Hypothalamus (tissue), 51 donors: ENCODE measurements at places on chromosomes 5 and 9.
A peak's percentile ranks its signal among the peaks of the same experiment; 100 is the strongest.

- DNase-seq: peak; percentile 49
These were observed at the start of the genes ITGA1 and PELO for GRCh38 chr5:52787600-52788504. ITGA1 (plus strand) TSS chr5:52787916; CDS start chr5:52788354, 438 bp downstream. PELO (plus strand) TSS chr5:52787916; CDS start chr5:52800395, 12,479 bp downstream.

- DNase-seq: no peak
These were observed 2.9 kb downstream of the SLC45A2 start for GRCh38 chr5:33981408-33982162.

- no peak for DNase-seq
These were observed 13.5 kb upstream of the NKX2-5 start for GRCh38 chr5:173248481-173248880.

DNA sequence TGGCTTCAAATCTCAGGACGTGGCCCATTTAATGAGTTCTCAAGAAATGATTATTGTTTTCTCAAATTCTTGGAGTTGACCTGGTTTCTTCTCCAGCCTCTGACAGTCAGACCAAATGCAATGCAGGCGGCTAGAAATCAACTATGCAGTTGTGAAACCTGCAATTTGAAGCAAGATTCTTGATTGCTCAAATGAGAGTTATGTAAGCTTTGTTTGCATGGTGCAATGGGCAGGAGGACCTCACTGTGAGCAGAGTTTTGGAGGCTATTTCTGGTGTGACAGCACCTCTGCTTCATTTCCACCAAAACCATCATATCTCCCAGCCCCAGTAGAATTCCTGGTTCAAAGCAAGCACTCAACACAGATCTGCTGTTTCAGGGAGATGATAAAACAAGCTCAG is 500.0 kb upstream of the KLF4 start:
- no peak for DNase-seq

- no peak for DNase-seq
These were observed 25.8 kb downstream of the TJP2 start for GRCh38 chr9:69199769-69200470.

DNA sequence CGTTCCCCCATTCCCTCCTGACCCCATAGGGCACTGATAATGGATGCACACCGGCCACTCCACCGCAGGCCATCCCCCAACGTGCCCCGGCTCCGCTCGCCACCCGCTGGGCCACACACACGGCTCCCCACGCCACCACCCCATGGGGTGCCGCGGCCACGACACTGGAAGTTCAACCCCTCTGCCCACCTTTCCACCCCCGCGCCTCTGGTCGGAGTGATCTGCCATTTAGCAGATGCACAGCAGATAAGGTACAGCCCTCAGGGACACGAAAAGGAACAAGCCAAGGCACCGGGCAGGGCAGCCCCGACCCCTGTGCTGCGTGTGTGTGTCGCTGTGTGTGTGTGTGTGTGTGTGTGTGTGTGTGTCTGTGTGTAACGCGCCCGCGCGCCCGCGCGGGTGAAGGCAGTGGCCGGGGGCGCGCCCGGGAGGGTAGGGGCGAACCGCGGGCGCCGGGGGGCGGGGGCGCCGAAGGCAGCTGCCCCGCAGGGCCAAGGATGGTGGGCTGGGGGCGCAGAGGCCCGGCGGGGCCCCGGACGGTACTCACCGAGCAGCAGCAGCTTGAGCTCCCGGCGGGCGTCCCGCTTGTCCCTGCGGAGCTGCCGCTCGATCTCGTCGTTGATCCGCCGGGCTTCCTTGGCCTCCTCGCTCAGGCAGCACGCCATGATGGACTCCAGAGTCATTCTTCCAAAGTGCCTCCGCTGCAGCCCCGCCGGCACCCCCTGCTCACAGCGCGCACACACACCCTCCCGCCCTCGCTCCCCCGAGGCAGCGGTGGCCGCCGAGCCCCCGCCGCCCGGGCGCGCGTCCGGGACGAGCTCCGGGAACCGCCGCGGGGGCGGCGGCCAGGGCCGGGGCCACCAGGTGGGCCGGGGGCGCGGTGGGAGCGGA is 813 bp downstream of the GNAQ start:
- DNase-seq: peak; percentile 76

DNA sequence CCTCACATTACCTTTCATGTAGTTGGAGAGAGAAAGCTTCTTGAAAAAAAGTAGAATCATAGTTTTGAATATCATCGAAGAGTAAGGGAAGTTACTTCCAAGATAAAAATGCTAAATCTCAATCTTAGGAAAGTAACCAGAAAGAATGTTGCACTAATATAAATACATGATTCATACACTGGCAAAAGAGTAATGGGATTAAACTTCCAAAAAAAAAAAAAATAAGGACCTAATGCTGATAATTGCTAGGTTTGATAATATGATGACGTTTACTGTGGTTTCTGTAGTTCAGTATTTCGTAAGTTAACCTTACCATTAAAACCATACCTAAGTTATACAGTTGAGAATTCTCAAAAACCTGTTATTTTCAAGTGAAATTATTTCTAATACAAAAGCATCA is 573.8 kb upstream of the CDH9 start:
- no peak for DNase-seq

- no peak for DNase-seq
These were observed 11.7 kb downstream of the MAP3K1 start for GRCh38 chr5:56827049-56827448.

DNA sequence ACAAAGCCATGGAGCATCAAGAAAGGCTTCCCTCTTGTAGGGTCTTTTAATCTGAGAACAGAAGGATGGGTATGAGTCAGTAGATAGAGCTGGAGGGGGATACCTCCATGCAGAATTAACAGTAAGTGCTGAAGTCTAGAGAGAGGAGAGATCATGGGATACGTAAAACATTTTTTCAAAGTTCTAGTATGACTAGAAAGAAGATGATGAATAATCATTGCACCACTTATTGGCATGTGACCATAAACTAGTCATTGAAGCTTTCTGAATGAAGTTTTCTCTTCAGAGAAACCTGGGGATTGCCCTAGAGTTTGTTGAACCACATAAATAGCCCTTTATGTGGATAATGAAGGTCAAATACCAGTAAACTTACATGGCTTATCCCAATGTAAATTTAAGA is 48.6 kb upstream of the PTPRD start:
- DNase-seq: no peak
